ENCODE measurements at places on chromosomes 4 and X.

- DNase-seq, result no peak
These were observed 892.3 kb downstream of the CCSER1 start for GRCh38 chr4:91019513-91019912.

- no peak for DNase-seq
These were observed 224.9 kb upstream of the VCX3A start for GRCh38 chrX:6759655-6760375.

- no peak for DNase-seq
These were observed 19.1 kb downstream of the IRF2 start for GRCh38 chr4:184455299-184455698.

DNA sequence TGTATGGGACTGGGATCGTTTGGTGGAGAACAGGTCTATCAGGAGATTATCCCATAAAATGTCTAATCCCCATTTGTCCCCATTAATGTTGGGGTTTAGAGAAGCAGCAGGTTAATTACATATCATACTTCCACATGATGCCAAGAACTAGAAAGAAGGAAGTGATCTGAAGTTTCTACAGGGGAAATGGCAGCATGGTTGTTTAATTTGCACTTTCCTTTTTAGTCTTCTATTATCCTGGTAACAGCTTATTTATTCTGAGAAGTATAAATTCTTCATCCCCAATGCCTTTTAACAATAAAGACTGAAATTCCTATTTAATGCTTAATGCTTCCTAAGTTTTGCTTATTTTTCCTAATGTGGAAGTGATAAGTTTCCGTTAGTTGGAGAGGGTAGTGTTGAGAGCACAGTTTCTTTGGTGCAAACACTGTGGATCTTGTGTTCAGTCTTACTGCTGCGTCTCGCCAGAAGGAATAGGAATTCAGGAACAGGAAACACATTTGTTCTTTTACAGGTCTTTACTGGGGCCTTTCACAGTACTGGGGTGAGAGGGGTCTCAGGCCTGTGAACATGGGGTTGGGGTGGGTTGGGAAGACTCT is 59.5 kb upstream of the TADA2B start:
- no peak for DNase-seq

GRCh38 chrX:37813570-37813969 is 33.7 kb downstream of the CYBB start:
- DNase-seq, result no peak

- no peak for DNase-seq
These were observed 337.9 kb downstream of the CAMK2D start for GRCh38 chr4:113423631-113424030.

GRCh38 chr4:153781280-153781679 is 7.6 kb downstream of the SFRP2 start:
- DNase-seq, result no peak

- DNase-seq, result peak; percentile 43
These were observed at the start of gene SCD5 for GRCh38 chr4:82798168-82799005. Gene SCD5, minus strand, starts transcription at chr4:82798796. Its CDS starts 259 bp downstream, at chr4:82798537.

GRCh38 chr4:56052481-56052880 is 103.7 kb downstream of the CEP135 start:
- DNase-seq, result no peak
